Activated naive CD8-positive, alpha-beta T cell treated with anti-CD3 and anti-CD28 coated beads, Interleukin-2, amount 10 ng/mL, durations not matched to agents 7 days and 5 days (primary cell): ENCODE measurements at places on chromosomes 13 and 19. TPM values are rescaled to one million over a fixed set of nuclear protein-coding genes. Genes with fewer than 3 reads are reported as not detected.

- no peak for DNase-seq
Observed at GRCh38 chr13:42878721-42879120, 97.3 kb downstream of the FAM216B start.

GRCh38 chr13:20222553-20222952 is 9.6 kb downstream of the GJB6 start:
- DNase-seq, result no peak

- DNase-seq, result no peak
Observed at GRCh38 chr19:5789886-5790558, 941 bp downstream of the DUS3L start.

GRCh38 chr13:51959773-51960172 is 51.5 kb downstream of the ATP7B start:
- no peak for DNase-seq

DNA sequence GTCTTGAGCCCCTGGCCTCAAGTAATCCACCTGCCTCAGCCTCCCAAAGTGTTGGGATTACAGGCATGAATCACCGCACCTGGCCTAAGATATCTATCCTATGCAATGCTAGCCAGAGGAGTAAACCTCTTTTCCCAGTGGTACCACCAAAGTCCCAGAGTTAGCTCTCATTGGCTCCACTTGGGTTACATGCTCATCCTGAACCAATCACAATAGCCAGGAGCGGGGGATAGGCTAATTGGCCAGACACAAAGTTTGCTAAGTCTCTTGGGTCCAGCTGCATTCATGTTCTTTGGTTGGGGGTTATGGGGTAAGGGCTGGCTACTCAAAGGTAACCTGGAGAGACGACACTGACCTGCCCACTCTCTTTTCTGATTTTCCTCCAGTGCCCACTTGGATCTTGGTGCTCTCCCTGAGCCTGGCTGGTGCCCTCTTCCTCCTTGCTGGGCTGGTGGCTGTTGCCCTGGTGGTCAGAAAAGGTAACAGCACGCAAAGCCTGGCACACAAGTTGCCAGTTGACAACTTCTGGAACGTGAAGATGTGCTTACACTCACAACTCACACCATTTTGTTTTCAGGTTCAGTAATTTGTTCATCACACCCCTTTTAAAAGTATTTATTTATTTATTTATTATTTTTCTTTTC is 7.8 kb downstream of the C19orf38 start:
- no peak for DNase-seq

- DNase-seq, result peak; percentile 71
Observed at GRCh38 chr19:41426952-41427646, at the start of gene B3GNT8. Gene B3GNT8, minus strand, starts transcription at chr19:41427374. Its CDS starts 596 bp downstream, at chr19:41426778.

- no peak for DNase-seq
Observed at GRCh38 chr13:96993634-96994016, 651 bp downstream of the OXGR1 start.

DNA sequence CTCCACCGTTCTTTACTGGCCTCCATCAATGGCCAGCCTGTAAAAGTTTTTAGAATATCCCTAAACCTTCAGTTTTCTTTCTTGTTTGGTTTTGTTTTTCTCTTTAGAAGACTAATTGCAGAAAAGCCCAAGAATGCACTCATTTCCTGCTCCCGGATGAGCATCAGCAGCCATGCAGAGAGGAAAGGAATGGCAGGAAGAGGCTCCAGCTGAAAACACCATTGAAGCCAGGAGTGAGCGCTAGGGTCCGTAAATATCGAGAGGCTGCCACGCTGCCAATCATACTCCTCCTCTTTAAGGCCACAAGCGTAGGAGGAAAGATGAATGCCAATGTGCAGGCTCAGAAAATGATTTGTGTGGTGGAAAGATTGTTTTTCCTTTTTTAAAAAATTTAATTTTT is 57.4 kb upstream of the UBE2L5 start:
- no peak for DNase-seq

Gene SSC5D
- 1.1 TPM for total RNA-seq

Gene ZNF506
- total RNA-seq, result 39.4 TPM

Gene CALR3
- total RNA-seq, result not detected

Gene DNAAF3
- total RNA-seq, result 0.65 TPM

Gene RASIP1
- total RNA-seq, result not detected

Gene ITPKC
- total RNA-seq, result 7.1 TPM

Gene ZNF726
- 20.3 TPM for total RNA-seq

Gene ZNF665
- 11.3 TPM for total RNA-seq

Gene ZNF222
- 7.9 TPM for total RNA-seq

Gene ZSCAN4
- not detected for total RNA-seq

Gene KLC3
- not detected for total RNA-seq
